ENCODE measurements at places on chromosomes 2 and 18.

DNA sequence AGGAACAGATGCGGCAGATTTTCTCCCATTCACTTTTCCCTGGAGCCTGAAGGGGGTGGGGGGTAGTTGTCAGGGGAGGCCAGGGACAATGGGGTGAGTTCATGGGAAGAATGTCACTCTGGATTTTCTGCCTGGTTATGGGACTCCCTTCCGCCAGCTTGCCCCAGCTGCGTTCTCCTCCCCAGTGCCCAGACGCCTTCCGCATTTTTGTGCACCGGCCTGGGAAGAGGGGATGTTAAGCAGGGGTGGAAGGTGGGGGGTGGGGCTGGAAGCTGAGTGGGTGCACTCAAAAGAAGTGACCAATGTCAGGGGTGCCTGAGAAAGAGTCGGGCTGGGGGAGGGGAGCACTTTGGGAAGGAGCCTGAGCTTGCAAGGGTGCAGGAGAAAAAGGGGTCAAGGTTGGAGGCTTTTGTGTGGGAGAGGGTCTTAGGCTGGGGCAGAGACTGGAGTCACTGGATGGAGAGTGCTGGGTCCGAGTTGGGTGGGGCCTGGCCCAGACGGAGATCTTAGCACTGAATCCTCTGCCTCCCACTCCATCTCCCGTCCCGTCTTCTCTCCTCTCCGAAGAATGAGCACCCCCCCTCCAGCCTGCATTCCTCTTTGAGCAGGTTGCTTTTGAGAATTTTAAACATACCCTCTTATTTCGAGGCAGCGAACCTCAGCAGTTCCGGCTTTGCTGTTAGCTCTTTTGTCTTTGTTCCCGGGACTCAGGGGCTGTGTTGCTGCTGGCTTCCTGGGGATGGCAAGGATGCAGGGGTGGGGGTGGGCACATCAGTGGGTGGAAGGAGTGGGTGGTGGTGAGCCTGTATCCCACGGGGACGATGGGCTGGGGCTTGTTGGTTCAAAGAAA is 2.7 kb downstream of the IGFBP2 start:
- no peak for DNase-seq

DNA sequence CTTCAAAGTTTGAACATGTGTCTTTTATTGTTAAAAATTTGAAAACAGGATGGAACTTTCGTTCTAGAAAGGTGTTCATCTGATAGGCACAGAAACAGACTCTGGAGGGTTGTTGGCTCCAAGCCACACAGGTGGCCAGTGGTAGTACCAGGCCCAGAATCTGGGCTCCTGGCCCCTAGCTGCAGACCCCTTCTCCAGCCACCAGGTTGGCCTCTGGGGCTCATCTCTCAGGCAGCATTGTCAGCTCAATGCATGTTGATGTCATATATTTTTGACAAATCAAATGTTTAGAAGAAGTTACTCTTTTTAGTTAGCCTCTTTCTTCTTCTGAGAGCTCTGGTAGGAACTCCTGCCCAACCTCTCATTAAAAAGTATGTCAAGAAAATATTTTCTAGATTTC is 34.5 kb upstream of the CHRNA1 start:
- DNase-seq, result no peak

GRCh38 chr2:122031544-122032263 is 276.3 kb downstream of the TSN start:
- no peak for DNase-seq

DNA sequence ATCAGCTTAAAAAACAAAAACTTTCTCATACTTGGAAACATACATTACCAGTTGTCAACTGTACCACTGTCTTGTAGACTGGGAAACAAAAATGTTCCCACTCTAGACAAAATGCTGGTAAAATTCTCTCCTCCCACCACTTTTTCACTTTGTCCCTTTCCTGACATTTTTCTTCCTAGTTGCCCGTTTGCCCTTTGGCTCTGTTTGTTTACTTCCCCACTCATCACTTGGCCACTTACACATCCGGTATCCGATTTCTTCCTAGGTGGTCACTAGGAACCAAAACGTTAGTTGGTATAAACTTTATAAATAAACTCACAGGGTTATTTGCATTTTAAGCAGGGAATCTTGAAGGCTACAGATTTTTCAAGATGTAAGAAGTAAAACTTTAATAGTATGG is 84.9 kb downstream of the METTL4 start:
- no peak for DNase-seq

DNA sequence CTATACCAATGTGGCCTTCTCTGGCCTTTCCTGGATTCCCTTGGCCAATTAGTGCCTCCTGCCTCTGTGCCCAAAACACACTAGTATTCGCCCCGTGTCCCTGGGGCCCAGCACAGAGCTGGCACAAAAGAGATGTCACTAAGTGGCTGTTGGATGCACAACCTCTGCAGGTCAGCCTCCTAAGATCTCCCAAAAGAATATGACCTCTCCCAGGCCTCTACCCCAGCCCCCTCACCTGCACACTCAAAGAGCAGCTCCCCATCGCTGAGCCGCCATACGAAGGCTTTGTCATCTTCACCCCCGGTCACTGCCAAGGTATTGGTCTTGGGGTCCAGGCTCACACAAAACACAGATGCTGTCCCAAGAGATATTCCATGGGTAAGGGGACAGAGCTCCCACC is 2.7 kb downstream of the AAMP start:
- no peak for DNase-seq

DNA sequence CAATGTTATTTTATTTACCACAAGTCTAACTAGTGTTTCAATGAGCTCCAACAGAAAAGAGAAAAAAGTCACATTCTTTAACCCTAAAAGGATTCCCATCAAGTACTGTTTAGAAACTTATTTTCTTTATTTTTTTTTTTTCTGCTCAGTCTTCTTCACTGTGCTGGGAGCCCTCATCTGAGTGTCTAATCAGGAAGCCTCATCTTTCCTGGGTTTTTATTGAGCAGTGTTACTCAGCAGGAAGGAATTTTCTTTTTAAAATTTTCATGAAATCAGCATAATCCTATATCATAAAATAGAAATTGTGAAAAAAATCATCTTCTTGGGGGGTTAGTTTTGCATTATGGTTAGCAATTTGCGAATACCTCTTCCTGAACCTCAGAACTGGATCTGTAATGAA is 453.8 kb downstream of the CDH2 start:
- no peak for DNase-seq

- DNase-seq, result no peak
Observed at GRCh38 chr18:55406451-55406991, 181.5 kb downstream of the TCF4 start.

DNA sequence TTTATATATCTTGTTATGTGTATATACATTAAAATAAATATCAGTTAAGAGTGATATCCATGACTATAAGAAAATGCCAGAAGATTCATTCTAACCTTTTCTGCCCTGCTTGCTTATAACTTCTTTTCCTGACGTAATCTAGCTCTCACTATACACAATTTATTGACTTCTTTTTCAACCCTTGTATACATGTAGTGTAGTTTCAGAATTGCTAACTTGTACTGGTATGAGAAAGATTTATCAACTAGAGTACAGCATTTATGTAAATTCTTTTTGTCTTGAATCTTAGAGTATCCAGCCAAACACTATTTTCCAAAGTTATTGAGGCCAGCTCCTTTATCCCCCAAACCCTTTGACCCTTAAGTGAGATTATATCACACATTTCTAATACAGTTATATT is 798.0 kb upstream of the RAB6C start:
- no peak for DNase-seq

DNA sequence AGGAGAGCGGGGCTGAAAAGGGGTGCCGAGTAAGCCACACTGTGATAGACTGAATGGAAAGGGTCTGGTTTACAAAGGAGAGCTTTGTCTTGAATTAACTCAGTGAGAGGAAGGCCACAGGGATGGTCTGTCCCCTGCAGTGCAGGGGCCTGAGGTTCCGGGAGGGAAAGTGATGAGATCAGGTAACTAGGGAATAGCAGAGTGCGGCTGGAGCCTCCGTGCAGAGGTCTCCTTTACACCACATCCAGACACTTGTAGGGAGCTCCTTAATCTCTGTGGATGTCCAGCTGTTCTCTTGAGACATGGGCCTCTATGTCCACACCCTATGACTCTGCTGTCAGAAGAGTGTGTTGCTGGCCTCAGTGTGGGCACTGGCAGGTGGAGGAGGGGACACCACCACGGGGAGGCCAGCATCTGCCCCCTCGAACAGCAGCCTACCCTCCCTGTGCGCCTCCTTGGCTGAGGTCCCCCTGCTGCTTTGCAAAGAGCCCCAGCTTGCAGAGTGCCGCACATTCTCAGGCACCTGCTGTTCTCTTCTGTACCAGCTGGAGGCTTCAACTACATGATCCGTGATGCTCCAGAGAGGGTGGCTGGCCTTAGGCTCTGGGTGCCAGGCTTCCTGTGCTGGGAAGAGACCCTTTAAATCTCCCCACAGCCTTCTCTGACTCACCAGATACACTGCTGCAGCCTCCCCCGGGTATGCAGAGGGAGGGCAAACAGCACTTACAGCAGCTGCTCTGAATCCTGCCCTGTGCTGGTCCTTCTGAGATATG is 25.9 kb downstream of the ENOSF1 start:
- no peak for DNase-seq

DNA sequence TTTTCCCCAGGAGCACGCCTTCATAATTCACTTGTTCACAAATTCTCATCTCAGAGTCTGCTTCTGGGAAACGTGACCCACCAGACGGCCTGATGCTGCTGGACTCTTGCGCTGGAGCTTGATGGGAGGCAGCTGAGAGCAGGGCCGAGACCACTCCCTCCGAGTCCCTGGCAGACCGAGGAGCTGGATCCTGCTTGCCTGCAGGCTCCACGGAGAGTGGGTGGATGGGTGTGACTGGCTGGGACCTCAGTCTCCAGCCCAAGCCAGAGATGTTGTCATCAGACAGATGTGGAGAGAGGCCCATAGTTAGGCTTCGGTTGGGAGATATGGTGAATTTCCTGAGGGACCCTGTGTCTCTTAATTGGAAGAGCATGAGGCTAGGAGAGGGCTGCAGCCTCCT is 76.4 kb downstream of the TSN start:
- DNase-seq, result no peak

DNA sequence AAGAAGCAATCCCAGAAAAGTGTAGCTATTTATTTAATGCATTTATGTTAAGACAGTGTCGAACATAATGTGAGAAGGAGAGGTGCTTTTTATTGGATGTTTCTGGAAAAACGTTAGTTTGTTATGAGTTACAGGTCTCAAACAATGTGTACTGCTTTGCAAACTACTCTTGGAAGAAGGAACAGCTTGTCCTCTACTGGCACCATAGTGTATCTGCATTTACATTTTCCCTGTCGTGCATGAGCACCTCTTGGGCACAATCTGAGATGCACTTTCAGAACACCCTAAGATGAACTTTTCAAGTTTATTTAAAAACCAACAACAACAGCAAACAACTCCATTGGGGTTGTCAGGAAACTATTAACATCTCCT is 22.8 kb downstream of the CCNYL1 start:
- no peak for DNase-seq

- no peak for DNase-seq
Observed at GRCh38 chr2:240998706-240998994, 232 bp downstream of the SNED1 start.

DNA sequence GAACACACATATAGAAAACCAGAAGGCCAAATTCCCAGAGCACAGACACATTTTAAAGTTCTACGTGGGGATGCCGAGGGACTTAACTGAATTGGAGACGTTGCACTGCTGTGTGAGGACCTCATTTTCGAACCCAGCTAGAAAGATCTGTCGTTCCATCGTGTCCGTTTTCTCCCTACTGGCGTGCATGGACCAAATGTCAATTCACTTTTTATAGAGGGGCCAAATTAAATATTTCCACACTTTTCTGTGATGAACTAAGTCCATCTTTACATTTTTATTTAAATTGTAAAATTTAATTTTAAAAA is 692 bp upstream of the TSHZ1 start:
- no peak for DNase-seq

- DNase-seq, result no peak
Observed at GRCh38 chr2:177396703-177397460, 4.3 kb downstream of the AGPS start.

- no peak for DNase-seq
Observed at GRCh38 chr2:141522048-141522447, 608.8 kb downstream of the LRP1B start.

DNA sequence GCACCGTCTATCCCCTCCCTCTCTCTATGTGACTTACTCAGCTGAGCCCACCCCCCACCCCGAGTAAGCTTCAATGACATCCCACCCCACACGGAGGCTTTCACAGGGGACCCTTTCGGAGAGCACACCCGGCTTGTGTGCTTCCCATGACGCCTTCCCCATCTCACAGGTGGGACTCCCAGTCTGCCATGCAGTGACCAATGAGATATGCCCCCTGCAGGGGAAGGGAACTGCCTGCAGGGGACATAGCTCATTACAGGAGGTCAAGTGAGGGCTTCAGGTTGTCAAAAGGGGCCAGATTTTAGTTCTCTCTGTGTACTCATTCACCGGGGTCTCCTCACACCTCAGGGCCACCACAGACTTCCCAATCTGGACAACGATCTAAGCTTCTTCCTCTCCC is 112.6 kb downstream of the GAREM1 start:
- DNase-seq, result no peak

DNA sequence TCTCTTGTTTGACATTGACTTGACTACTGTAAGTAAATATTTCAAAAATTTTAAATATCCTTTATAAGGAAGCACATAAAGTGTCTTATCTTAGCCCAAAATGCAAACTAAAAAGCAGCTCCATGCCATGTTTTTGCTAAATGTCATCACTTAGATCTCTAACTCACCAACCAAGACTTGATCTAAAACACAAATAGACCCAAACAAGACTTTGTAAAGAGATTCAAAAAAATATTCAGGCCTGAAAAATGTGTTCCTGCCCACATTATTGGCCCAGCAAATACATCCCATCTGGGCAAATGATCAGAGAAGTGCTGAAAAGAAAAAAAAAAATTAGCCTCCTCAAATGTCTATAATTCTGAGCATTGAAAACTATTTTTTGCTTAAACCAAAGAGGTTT is 187.6 kb downstream of the MREG start:
- no peak for DNase-seq

DNA sequence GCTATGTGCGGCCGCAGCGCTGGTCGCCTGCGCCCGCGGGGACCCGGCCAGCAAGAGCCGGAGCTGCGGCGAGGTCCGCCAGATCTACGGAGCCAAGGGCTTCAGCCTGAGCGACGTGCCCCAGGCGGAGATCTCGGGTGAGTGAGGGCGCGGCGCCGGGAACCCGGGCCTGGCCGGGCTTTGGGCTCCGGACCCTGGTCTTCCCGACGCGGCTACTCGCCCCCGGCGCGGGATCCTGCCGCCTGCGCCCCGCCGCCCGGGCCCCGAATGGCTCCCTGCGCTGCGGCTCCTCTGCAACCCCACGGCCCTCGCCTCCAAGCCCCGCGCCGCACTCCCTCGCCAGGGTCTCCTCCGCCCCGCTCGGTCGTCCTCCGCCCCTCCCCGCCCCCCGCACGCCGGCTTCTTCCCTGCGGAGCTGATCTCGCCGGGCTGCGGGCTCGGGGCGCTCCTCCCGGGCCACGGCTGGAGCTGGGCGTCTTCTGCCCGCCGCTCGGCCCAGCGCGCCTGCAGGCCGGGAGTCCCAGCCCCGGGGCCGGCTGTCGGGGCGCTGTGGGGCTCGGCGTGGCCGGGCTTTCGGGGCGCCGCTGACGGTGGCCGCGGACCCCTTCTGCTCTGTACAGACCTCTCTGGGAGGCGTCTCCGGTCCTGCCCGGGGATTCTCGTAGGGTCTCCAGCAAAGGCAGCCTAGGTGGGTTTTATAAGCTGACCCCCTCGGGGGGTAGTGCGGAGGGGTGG is 652 bp downstream of the GPC1 start:
- no peak for DNase-seq
